EL (cell line): ENCODE measurements at places on chromosomes 1 and 21.

GRCh38 chr1:239511875-239512274, 125.5 kb downstream of the CHRM3 start:
- DNase-seq = no peak

GRCh38 chr1:1664941-1665814, 6.4 kb upstream of the CDK11B start:
- no peak for DNase-seq

DNA sequence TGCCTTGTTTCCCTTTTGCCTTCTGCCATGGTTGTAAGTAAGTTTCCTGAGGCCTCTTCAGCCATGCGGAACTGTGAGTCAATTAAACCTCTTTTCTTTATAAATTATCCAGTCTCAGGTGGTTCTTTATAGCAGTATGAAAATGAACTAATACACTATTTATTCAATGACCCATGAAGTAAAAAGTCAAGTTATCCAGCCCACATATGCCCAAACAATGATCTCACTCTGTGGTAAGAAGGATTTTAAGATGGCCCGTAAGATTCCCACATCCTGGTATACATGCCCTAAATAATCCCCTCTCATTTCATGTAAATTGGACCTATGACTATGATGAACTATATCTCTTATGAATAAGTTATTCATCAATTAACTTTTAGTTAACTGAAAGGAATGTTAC, 1008.3 kb upstream of the B3GALT2 start:
- peak; percentile 23 for DNase-seq

- peak; percentile 95 for DNase-seq
Measured at GRCh38 chr1:85289207-85289847, 12.9 kb upstream of the BCL10 start.

DNA sequence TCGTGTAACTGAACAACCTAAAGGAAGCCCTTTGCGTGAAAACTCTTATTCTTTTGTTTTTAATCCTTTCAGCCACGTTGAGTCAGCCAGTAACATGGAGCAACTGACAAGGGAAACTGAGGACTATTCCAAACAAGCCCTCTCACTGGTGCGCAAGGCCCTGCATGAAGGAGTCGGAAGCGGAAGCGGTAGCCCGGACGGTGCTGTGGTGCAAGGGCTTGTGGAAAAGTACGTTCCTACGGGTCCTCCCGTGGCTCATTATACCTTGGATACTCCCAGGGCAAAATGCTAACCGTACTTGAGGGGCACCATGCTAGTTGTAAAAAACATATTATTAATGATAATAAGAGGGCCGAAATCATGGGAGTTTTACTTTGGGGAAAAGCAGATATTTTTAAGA, 49.4 kb downstream of the LAMC2 start:
- no peak for DNase-seq

GRCh38 chr21:22311741-22312462, 1313.7 kb downstream of the NCAM2 start:
- no peak for DNase-seq

DNA sequence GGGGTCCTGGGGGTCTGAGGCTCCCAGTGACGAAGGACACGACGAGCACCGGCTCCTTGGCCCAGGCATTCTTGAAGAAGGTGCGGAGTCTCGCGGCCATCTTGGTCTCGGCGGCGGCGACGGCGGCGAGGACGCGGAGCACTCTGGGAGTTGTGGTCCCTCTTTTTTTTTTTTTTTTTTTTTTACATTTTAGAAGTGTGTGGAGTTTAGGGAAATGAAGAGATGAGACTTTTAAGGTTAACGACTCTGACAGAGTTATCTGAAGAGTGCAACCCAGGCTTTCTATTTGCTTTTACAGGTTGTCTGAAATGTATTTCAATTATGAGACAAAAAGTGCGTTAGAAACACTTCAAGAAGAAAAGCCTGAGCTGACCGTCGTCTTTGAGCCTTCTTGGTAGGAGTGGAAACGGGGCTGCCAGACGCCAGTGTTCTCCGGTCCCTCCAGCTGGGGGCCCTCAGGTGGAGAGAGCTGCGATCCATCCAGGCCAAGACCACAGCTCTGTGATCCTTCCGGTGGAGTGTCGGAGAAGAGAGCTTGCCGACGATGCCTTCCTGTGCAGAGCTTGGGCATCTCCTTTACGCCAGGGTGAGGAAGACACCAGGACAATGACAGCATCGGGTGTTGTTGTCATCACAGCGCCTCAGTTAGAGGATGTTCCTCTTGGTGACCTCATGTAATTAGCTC, 9.7 kb downstream of the OR2B11 start:
- peak; percentile 53 for DNase-seq

- DNase-seq = no peak
Measured at GRCh38 chr21:38813547-38813946, 7.8 kb downstream of the ETS2 start.

DNA sequence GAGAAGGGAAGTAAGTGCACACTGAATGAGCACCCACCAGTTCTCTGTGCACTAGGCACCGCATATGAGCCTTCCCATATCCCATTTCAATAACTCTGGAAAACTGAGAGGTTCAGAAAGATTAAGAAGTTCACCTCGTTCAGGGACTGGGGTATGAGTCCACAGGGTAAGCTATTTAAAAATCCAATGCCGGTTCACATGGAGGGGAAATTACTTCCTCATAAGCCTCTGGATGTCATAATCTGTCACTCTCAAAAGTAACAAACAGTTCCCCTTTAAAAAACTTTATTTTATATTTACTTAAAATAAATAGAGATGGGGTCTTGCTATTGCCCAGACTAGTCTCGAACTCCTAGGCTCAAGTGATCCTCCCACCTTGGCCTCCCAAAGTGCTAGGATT, 1.9 kb downstream of the OR2B11 start:
- no peak for DNase-seq

- no peak for DNase-seq
Measured at GRCh38 chr1:204094313-204094729, 21.4 kb downstream of the SOX13 start.

DNA sequence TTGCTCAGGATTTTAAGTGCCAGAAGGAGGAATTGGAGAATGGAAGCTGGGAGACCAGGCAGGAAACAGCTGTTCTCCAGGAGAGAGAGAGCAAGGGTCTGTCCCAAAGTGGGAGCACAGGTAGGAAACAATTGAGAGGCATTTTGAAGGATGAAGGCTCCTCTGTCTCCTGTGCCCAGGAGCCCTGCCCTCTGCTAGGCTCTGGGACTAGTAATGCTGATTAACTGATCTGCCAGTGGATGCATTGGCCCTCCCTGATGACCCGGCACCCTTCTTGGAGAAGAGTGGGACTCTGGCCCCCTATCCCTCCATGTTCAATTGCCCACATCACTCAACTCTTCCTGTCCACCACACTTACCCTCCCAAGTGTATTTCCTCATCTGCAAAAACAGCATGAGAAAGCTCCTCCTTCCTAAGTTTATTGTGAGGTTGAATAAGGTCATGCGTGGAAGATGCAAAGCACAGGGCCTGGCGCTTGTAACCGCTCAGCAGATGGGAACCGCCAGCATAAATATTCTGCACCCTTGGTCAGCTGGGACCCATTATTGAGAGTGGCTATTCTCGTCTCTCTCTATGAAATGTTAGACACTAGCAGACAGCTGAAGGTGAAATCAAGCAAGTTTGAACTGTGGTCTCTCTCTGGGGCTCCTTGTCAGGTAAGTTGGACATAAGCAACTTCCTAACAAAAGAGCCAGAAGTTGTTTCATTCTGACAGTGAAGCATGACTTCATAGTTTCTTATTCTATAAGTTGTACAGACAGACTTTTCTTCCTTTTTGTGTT, 63.0 kb upstream of the ANGPTL1 start:
- DNase-seq = no peak

DNA sequence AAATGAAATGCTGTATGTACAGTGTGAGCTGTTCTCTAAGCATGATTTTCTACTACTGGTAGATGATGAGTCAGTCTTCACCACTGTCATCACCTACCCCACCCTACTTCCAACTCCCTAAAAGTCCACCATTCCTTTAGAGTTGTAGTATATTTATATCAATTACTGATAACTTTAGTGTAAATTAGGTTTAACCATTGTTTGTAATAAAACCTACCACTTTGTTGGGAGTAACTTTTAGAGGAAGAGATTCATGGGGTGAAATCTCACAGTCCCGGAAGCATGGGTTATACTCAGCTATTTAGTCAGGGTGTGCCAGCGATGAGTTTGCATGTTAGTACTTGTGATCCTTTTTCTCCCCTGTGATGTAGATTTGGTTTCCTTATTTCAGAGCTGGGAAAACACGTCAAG, 17.1 kb downstream of the MORC3 start:
- DNase-seq = peak; percentile 71

GRCh38 chr21:27315373-27315772, 348.5 kb upstream of the ADAMTS5 start:
- no peak for DNase-seq

DNA sequence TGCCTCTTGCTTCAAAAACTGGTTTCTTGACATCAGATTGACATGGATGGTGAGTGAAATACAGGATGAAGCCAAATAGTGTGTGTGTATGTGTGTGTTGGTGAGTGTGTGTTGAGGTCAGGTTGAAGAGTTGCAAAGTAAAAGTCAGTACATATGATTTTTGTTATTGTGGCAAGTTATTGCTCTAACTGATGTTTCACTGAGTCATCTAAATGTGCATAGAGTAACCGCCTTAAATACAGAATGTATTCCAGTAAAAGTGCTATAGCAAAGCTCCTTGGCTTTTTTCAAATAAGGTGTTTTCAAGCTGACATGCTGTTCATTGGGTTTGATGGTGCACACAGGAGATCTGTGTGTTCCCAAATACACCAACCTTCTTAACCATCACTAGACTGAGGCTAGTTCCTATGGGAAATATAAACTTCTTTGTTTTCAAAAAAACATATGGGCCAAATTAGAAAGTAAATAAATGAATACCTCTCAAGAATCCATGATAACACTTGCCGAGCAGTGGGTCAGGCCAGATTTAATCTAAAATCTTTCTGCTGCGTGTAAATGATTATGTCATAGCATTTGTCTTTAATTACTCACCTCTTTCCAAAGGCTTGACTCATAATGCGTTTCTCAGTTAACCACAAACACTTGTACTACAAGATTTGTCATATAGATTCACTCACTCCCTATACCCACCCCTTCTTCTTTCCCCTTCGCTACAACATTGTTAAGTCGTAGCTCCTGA, 151.1 kb downstream of the LYPLAL1 start:
- peak; percentile 96 for DNase-seq

GRCh38 chr1:187691439-187691838, 862.7 kb downstream of the PLA2G4A start:
- DNase-seq = peak; percentile 82
